ENCODE measurements at places on chromosomes 5 and 9.
A peak's percentile ranks its signal among the peaks of the same experiment; 100 is the strongest.

- no peak for DNase-seq
Observed at GRCh38 chr9:84852617-84853301, 183.2 kb downstream of the NTRK2 start.

- DNase-seq = no peak
Observed at GRCh38 chr5:123154886-123155445, 65.9 kb downstream of the PRDM6 start.

GRCh38 chr5:138874241-138874640 lies 894 bp downstream of the LRRTM2 start:
- DNase-seq = no peak

- no peak for DNase-seq
Observed at GRCh38 chr5:137791799-137792198, 37.6 kb upstream of the HNRNPA0 start.

GRCh38 chr9:129334105-129334935 lies 156.3 kb upstream of the IER5L start:
- peak; percentile 88 for DNase-seq

DNA sequence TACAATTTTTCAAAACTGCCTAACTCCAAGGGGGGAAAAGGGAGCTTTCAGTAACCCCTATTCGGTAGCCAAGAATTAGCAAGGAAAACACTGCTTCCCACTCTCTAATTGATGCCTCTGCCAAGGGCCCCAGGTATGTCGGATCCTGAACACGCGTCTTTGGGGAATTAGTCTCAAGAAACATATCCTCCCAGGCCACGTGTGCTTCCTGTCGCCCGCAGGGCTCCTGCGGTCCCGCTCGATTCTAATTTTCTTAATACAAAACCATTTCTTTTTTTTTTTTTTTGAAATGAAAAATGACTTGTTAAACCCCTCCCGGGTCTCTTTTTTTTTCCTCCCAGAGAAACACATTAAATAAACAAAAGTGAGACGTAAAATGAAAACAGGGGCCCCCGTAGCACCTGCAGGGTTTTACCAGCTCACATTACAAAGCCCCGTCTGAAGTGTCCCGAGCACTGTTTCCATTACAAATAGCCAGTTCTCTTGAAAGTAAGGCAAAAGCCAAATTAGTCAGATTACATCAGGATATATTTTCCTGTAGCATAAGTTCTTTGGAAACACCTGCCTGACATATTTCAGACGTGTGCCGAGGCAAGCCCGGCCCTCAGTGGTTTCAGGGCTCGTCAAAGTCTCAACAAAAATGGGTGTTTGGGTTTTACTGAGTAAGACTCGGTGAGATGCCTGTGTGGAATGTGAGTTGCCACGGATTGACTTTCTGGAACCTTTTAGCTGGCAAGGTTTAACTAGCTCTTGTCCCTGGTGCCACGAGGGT lies 21.5 kb downstream of the SMIM23 start:
- no peak for DNase-seq

- DNase-seq = no peak
Observed at GRCh38 chr9:37035648-37036370, 1.7 kb upstream of the PAX5 start.

DNA sequence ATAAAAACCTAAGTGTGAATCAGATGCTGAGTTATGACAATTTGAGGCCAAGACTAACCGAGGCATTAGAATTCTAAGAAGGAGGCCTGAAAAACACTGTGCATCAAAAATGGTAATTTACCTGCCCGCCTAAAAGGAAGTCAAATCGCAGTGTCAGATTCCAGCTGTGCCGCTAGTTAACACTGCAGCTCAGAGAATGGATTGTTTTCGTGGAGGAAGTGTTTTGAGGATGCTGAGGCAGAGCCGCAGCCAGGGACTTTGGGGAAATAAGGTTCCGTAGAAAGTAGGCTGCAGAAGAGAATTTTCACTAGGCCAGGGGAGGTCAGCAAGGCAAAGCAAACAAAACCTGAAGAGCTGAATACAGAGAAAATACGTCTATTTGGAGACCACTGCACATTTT lies 226.4 kb upstream of the ISL1 start:
- no peak for DNase-seq

DNA sequence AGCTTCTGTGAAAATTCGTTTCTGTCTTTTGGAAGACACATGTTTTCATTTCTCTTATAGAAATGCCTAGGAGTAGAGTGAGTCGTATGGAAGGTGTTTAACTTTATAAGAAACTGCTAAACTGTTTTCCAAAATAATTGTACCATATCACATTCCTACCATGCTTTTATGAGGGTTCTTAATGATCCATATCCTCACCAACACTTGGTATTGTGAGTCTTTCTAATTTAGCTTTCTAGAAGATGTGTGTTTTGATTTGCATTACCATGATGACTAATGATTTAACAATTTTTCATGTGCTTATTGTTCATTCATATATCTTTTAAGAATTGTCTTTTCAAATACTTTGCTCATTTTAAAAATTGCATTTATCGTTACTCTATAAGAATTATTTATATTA lies 223.6 kb downstream of the COMMD10 start:
- no peak for DNase-seq

GRCh38 chr9:27600256-27600655 lies 27.0 kb upstream of the C9orf72 start:
- DNase-seq = peak; percentile 93

DNA sequence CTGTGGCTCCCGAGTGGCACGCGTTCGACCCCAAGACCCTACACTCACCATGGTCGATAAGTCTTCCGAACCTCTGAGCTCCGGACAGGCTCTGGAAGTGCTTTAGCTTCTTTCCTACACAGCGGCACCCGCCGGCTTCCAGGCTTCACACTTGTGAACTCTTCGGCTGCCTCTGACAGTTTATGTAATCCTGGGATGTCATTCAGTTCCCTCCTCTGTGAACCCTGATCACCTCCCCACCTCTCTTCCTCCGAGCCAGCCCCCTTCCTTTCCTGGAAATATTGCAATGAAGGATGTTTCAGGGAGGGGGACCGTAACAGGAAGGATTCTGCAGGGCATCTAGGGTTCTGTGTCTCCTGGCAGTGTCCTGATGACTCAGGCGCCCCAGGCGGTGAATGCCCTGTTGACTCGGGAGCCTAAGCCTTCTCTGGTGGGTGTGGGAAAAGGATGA lies at the start of gene CD14:
Gene CD14, minus strand, starts transcription at position 155 of the 451 bp plus-strand sequence. Its CDS starts 104 bp downstream, at position 51.
- peak; percentile 91 for DNase-seq

DNA sequence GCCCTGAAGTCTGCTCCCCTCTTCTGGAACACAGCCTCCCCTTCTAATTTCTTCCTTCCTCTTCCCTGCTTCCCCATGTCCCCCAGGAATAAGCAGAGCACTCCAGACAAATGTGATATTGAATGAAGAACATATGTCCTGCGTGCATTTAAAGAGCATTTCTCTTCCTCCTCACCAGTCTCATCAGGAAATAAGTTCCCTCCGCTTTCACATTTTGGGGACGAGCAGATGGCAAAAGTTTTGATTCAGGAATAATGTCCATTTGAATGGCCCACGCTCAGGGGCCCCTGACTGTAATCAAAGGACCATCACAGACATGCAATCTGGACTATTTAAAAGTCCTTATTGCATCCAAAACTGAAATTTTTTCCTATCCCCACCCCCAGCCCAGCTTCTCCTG lies 316.1 kb downstream of the CDK5RAP2 start:
- DNase-seq = no peak

GRCh38 chr5:138874771-138875551 lies at the start of gene LRRTM2:
TSS of gene LRRTM2 (minus strand) at chr5:138875335. CDS start at chr5:138874911, 424 bp downstream.
- DNase-seq = peak; percentile 4

Data from suppressor macrophage treated with lipopolysaccharide for 4 hours (primary cell).